ENCODE measurements at places on chromosomes 5 and 9.

DNA sequence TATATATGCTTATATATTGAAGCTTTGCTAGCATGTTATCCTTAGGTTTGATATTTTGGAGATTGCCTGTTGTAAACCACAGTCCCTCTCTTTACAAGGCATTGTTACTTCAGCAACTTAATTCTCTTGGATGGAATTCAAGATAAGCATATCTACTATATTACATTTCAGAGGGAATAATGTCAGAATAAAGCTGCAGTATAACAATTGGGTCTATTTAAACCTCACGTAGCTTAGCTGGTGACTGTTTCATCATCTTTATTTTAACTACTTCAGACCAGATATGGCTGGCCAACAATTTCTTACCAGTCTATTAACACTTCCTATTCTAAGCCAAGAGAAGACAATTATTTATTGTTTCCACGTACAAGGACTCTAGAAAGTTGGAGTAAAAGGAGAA lies 27.1 kb downstream of the ZCCHC10 start:
- no peak for DNase-seq

- DNase-seq = no peak
These were observed 71.5 kb downstream of the NIPBL start for GRCh38 chr5:36948041-36948440.

GRCh38 chr5:92574023-92574422 lies 1007.0 kb downstream of the NR2F1-AS1 start:
- no peak for DNase-seq

DNA sequence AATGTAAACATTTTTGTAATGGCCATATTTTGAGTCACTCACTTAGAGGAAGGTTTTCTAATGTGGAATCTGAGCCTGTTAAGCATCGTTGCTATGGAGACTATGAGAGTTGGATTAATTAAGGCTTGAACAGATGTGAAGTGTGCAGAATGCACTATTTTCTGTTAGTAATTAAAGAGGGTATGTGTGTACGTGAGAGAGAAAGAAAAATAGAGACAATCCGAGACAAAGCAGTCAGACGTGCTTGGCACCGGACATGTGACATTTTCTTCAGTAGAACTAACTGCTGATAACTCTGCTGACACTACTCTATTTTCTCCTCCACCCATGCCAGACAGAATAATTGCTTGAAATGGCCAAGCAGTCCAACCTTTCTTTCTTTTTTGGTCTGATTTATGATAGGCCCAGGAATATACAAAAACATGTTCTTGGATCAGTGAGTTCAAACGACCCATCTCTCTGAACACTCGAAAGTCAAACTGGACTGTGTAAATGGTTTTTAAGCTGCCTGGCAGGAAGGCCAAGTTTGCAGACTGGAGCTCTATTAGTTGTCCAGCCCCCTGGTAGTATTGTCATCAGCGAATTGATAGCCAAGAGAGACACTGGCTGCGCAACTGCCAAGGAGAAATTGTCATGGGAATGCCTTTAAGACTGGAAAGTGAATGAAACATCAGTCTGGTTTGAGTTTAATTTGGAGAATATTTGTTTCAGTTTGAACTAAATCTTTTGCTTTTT lies 322.1 kb downstream of the ARHGEF28 start:
- DNase-seq = no peak

DNA sequence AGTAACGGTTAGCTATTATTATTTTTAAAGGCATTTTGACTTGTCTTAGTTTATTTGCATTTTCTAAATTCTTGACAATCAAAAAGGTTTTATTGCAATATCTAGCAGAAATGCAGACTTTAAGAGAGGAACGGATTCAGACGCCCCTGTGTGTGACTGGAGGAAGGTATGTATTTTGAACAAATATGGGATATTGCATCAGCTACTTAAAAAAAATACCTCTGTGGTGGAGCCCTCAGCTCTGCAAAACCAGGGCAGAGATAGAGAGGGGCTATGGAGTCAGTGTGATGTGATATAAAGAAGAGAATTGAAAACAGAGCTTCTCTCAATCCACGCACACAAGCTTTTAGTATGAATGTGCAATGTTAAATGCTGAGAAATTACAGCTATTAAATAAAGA lies 142.4 kb downstream of the ICE1 start:
- DNase-seq = no peak

GRCh38 chr5:14351845-14352712 lies 208.9 kb downstream of the TRIO start:
- DNase-seq = peak; percentile 60

- DNase-seq = no peak
These were observed 235.0 kb upstream of the TRPC7 start for GRCh38 chr5:136600306-136600705.

- DNase-seq = peak; percentile 41
These were observed at the start of the genes BHMT2 and DMGDH for GRCh38 chr5:79069488-79070349. BHMT2 (plus strand) TSS chr5:79069767; CDS start chr5:79069783, 16 bp downstream. DMGDH (minus strand) TSS chr5:79069674; CDS start chr5:79069620, 54 bp downstream.

DNA sequence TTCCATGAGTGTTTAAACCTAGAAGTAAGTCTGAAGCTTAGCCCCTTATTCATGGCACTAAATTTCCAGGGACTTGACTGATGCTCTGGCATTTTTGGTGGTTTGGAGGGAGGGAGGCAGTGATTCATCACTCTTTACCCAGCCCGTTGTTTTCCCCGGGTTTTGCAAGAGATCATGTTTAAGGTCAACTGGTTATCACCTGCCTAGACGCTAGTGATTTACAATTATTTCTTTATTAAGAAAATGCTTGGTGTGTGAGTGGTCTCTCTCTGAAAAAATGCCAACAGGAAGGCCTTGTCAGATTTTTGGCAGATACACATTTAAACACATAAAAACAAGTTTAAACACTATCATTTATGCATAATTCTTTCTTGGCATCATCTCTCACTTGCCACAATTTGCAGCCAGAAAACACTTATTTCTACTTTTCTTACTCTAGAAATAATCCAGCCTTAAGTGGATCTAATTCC lies 737.9 kb upstream of the ZNF608 start:
- DNase-seq = peak; percentile 80

DNA sequence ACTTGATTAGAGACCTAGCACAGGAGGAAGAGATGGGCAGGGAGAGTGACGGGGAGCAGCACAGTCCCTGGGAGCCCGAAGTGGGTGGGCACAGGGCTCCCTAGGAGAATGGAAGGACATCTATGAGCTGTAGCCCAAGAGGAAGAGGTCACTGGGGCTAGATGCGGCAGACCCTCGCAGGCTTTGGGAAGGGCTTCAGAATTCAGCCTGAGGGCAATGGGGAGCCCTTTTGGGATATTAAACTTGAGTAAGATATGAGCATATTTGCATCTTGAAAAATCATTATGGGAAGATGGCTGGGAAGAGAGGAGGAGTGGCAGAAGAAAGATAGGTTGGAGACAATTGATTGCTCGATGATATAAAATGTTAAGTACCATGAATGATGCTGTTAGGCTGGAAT lies 48.9 kb upstream of the IL17B start:
- DNase-seq = no peak

DNA sequence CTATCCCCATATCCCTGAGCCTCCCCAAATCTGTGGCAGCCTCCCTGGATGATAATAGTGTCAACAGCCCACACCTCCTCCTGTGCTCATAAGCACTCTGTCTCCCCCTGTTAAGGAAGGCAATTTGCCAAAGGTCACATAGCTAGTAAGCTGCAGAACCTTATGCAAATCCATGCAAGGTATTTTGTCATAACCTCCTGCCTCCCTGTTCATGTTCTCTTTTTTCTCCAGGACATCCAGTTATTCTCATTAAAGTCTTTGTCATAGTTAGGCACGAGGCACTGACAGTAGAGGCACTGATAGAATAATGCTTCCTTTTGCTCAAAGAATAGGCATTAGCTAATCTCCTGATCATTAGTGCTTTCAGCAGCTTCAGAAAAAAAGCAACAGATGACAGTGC lies 10.2 kb upstream of the AUH start:
- DNase-seq = no peak

GRCh38 chr5:170248172-170248930 lies 15.6 kb downstream of the C5orf58 start:
- DNase-seq = no peak

- DNase-seq = no peak
These were observed 337 bp upstream of the DMAC1 start for GRCh38 chr9:7799944-7800285.

- peak; percentile 30 for DNase-seq
These were observed 82.6 kb downstream of the GLDC start for GRCh38 chr9:6562871-6563430.

- DNase-seq = no peak
These were observed 107.8 kb downstream of the NUDT12 start for GRCh38 chr5:103454770-103455169.

DNA sequence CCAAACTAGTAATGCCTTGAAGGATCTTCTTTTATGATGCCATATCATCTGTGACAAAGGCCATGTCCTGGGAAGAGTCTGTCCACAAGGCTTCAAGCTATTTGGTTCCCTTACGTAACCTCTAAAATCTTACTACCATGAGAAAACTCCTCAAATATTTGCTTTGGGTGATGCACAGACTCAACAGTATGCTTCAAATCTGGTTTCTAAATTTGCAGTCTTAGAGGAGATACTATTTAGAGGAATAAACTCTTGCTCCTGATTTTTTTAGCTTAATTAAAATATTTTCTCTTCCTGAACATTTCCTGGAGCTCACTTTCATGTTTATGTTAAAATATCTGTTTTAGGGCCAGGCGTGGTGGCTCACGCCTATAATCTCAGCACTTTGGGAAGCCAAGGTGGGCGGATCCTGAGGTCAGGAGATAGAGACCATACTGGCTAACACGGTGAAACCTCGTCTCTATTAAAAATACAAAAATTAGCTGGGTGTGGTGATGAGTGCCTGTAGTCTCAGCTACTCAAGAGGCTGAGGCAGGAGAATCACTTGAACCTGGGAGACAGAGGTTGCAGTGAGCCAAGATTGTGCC lies 28.2 kb downstream of the TRPC7 start:
- DNase-seq = no peak

DNA sequence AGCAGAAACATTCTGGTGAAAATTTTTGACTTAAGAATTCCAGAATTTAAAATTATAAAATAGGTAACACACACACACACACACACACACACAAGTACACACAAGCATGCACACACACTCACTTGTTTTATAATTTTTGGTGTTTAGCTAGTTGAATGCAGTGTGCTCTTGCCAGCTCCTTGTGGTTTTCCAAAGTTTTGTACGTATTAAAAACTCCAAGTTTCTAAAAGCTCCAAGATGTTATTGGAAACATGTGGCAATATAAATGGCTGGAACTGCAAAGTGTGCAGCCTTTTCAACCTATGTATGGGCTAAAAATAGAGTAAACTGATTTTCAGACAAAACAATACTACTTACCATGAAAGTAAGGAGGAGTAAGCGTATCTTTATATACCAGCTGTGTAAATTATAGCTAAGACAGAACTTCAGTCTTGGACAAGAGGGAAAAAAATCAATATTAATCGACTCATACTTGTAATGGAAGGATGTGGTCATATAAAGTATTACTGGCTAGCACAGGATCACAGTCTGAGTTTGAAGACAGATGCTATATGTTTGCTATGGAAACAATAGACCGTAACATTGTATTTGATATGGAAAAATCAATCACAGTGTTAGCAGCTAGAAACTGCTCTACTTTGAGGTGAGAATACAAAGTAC lies 727.1 kb upstream of the GRAMD2B start:
- DNase-seq = no peak

GRCh38 chr9:15982182-15982581 lies 429.3 kb downstream of the CCDC171 start:
- no peak for DNase-seq

- DNase-seq = no peak
These were observed 8.8 kb downstream of the AQP7 start for GRCh38 chr9:33393581-33393980.

- no peak for DNase-seq
These were observed 532.9 kb upstream of the NUDT12 start for GRCh38 chr5:104095527-104095926.

DNA sequence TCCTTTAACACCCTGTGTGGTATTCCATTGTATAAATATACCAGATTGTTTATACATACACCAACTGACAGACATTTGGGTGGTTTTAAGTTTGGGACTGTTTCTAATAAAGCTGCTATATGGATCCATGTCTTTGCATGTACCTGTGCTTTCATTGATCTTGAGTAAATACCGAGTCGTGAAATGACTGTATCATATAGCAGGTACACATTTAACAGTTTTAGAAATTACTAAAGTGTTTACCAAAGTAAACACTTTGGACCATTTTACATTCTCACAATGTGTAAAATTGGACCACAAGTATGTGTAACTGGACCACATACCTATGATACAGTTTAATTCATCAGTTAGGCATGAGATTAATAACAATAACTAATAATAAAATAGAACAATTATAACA lies 175.2 kb downstream of the FBXL17 start:
- DNase-seq = no peak

- DNase-seq = no peak
These were observed 86.0 kb downstream of the ANGPTL2 start for GRCh38 chr9:127036437-127036836.

GRCh38 chr5:135605221-135605620 lies 26.4 kb upstream of the CXCL14 start:
- no peak for DNase-seq

DNA sequence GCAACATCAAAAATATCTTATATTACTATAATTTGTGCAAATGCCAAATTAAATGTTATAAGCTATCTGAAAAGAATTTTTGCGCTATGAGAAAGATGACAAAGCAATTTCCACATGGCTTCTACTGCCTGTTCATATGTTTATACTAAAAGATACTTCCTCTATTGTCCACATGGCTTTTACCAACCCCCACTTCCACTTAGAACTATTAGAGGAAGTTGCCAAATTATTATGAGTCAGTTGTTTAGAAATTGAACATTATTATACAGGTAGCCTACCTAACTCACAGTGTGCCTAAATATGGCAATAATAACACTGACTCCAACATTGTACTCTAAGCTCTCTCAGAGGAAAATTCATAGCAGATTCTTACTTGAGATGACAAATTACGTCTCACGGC lies 37.6 kb upstream of the SLC27A6 start:
- DNase-seq = no peak

DNA sequence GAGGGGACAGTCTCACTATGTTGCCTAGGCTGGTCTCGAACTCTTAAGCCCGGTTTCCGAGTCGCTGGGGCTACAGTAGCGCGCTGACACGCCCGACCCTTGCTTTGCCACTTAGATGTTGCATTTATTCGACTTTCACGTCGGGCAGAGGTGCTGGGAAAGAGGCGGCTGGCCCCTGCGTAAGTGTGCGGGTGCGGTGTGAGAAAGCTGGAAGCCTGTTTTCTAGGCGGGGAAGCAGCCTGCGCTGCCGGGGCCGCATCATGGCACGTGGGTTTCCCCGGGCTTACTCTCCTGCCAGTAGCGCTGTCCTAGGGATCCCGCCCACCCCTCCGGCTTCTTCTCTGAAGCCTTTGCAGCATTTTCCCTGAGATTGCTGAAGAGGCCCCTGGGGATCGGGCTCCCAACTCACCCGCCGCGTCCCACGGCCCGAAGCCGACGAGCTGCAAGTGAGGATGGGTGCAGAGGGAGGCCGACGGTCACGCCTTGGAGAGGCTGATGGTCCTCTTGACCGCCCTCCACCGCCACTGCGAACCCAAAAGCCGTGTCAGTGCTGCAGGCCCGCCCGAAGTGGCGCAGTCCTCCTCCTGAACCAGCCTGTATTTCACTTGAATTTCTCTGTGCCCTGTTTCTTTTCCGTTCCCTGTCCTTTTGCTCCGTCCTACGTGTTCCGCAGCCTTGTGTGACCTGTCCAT lies 5.8 kb upstream of the TRIM41 start:
- DNase-seq = peak; percentile 84

GRCh38 chr5:73797132-73797510 lies 171.1 kb downstream of the ARHGEF28 start:
- DNase-seq = no peak
